COLO829 (cell line): ENCODE measurements at places on chromosomes 5 and 9.

DNA sequence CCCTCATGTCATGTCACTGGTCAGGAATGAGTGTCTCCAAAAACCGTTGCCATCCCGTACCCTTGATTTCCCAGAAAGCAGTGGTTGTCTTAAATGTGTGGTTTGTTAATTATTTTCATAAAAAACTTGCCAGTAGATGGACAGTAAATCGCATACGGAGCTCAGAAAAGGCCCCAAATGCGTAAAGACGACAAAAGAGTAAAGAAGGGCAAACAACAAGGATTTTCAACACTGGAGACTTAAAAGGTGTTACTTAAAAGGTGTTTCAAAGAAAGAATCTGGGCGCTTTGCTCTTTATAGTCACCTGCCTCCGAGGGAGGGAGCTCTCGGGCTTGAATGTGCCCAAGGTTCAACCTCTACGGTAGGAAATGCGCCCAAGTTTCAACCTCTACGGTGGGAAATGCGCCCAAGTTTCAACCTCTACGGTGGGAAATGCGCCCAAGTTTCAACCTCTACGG lies 734 bp downstream of the KIF27 start:
- no peak for DNase-seq

DNA sequence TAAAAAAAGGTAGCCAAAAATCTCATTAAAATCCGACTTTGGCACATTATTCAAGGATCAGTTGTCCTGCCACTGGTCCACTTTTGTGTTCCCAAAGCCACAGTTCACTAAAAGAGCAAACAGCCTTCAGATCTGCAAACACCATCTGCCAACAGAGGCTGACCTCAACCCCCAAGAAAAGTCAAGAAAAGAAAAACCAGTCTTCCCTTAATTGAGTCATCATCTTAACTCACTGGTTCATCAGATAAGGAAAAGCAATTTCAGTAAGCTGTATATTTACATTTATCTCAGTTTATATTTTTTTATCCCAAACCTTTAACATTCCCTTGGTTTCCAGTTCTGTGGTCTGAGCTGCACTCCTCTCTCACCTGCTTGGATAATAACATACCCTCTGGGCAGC lies 21.2 kb downstream of the RASEF start:
- DNase-seq: no peak

DNA sequence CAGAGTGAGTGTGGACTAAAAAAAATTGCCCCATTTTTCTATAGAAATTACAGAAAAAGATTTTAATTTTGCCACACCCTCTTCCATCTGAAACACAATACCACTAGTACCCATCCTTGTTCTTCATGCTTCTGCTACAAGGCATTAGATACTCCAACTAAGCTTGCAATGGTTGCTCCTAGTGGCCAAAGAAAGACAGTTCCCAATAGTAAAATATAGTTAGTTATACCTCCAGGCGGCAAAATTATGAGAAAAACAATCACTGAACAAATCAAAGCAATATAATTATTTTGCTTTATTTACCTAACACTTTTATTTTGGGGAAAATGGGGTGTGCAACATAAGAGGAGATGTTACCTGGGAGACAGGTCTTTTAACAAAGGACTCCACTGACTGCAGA lies 101.2 kb downstream of the RAPGEF6 start:
- no peak for DNase-seq

DNA sequence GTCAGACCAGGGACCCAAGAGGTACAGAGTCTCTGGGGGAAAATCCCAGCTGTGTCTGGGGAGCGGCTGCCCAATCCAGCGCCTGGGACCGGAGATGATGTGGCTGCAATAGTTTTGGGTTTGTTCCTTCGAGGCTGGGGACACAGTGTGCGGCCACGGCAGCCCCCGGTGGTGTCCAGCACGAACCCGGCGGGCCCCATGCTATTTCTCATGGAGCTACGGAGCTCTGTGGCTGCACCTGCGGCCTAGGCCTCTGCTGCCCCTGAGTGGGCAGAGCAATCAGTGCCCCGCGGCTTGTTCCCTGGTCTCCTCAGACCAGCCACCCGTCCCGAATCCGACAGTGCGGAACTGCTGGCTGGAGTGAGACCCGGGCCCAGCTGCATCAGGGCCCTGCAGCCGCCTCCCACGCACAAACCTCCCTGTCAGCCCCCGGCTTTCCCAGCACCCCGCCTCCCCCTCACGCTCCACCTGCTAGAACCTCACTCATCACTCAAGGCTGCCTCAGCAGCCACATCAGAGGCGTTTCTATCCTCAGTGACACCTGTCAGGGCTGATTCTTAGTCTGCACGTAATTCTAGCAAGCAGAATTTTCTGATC lies 29.0 kb downstream of the SARDH start:
- DNase-seq: no peak

- no peak for DNase-seq
Observed at GRCh38 chr5:134851307-134851923, 5.6 kb downstream of the C5orf24 start.

DNA sequence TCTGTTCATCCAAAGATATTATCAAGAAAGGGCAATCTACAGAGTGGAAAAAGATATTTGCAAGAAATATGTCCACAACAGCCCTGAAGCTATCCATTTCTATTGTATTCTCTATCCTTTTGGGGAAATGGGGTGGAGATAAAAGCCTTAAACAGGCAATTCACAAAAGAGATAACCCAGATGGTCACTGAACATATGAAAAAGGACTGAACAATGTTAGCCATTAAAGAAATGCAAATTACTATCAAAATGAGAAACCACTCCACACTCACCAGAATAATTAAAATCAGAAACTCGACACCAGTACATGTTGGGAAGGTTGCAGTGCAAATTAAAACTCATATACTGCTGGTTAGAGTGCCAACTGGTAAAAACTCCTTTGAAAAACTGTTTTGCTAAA lies 955.2 kb upstream of the DMAC1 start:
- no peak for DNase-seq

DNA sequence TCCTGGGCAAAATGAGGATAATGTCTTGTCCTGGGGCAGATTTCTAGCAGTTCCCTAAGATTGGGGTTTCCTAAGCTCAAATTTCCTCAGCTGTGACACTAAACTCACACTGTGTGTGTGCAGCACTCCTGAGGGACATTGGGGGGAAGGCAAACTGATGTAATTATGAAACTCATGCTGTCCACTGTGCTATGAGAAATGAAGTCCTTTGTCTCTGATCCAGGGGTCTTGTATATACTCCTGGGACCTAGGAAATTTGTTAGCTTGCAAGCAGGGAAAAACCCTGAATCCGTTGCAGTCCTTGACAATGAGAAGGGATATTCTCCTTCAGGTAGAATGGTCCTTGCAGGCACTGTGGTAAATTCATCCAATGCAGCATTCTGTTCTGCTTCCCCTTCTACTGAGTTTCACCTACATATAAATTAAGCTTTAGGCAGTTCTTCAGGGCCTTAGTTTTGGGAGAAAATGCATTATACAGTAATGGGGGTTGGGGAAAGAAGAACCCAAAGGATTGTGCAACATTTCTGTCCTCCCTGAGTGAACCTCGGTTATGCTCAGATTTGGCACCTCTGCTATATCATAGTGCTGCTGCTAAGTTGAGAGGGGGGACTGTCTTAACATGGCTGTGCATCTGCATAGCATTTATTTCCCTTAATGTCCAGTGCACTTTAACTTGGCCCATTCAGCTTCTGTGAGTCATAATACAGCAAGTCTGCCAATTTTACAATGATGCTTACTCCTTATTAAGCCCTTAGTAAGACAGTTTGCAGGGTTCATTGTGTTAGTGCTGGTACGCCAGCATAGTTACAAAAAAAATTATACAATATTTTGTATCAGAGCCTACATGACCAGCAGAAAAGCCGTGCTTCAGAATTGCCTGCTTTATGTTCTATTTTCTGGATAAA lies 80.2 kb downstream of the PJA2 start:
- no peak for DNase-seq

DNA sequence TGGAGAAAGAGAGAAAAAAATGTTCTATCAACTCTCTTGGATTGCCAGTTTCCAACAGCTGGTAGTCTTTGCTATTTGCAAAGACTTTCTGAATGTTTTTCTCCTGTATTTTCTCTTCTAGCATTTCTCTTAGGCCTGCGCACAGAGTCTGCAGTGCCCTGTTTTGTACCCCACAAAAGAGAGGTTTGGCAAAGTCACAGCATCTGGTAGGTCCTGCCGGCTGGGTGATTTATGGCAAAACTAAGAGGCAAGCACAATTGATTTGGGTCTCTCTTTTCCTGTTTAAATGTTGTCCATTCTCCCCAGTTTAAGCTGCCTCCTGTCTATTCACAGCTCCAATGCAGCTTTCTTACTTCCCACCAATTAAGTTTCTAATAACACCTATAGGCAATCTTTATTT lies 193.9 kb downstream of the TRPM3 start:
- no peak for DNase-seq

DNA sequence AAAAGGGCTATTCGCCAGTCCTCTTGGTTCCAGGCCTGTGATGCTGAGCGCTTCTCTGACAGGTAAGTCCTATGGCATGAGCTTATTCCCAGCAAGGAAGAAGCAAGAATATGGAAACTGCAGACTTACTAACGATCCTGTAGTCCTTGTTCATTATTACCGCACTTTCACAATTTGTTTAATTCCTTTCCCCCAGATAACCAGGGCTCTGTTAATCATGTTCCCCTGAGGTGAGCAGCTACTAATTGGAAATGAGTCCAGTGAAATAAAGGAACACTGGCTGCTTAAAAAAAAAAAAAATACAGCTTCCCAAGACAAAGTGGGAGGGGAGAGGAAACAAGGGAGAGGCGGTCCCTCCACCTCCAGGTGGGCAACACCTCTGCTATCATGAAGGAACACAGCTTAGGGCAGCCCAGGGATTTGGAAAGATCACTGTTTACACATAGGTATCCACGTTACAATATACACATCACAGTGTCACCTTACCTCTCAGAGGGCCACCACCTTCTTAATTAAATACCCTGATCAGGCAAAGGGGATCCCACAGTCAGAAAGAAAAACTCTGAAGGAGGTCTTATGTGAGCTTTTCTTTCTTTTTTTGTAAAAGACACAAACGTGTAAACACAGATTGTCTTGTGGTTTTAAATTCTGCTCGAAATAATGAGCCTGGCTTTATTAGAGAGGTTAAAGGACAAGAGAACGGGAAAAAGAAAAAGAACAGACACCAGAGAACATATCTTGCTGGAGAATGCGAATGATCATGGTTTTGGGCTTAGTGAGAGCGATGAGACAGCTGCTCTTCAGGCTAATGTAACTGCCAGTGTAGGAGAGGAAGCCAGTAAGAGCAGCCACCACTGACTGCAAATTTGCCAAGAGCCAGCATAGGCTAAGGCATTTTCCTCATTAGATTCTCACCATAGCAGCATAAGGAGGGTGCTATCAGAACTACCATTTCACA lies 258.6 kb downstream of the CRB2 start:
- DNase-seq: no peak

DNA sequence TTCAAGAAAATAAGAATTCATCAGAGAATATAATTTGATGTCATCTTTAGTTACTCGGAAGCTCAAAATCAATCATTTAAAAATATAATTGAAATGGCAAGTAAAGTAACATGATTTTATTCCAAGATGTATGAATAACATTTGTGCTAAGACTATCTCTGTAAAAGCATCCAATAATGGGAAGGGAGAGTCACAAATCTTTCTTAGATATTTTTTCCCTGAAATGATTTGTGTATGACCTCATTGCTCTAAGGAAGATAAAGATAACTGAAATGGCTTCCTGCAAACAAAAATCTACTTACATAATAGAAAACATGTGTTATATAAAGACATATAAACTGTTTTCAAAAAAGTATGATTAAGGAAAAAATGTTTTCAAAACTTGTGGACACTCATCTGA lies 97.4 kb upstream of the FGF10 start:
- DNase-seq: no peak

DNA sequence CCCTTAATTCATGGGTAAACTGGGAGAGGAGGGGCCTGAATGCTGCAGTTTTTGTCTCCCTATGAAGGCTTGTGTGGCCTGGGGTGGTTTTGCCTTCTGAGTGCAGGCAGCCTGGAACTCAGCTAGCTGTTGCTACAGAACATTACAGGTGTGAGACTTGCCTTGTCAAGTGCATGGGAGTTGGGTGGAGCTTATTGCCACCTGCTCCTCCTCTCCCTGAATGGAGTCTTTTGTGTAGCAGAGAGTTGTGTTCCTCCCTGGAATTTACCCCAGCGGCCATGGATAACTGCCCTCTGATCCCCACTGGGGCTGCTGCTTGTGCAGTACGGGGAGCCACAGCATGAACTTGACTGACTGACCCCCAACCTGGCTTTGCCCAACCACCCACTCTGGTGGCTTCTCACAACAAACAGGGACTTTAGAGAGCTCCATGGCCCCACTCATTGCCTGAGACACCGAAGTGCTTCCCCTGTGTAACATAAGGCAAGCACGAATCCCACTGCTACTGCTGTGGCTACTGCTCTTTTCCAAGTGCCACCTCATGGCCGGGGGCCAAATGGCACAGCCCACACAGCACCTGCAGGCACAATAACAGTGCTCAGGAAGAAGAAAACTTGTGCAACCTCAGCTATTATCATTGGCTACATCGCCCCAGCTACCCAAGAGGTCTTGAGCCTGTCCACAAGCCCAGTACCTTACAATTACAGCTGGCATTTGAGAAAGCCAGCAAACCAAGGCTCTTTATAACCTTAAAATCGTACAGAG lies 942.9 kb downstream of the CDH18 start:
- no peak for DNase-seq

- DNase-seq: no peak
Observed at GRCh38 chr5:9545992-9546851, at the start of gene SEMA5A. TSS of gene SEMA5A (minus strand) at chr5:9546075. CDS start at chr5:9379946, 166,129 bp downstream.

DNA sequence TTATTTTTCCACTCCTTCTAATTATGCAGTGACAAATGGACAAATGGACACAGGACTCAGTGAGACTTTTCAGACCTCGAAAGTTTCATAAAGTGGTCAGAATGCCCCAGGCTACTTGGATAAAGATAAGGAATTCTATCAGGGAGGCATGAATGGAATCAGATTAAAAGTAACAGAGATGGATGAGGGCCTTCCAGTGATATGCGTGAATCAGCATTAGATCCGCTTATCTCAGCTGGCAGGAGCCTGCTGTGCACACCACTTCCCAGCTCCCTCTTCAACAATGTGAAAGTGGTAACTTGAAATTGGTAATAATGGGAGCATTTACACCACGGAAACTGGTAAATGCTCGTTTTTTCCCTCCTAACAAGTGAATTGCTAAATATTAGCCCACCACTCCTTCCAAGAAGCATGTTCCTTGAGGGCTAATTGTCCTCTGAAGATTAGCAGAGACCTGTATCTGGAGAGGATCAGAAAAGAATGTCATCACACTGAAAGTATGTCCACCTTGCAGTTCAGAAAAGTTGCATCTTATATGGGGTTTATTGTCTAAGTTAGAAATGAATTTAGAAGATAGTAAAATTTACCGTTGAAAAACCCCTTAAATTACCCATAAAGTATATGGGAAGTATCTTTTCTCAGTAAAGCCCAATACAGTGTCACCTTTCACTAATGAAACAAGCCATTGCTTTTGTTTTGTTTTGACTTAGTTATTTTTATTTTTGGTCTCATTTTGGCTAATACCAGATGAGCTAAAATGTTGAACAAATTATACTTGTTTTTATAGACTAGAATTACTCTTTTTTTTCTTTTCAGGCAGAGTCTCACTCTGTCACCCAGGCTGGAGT lies 125.3 kb downstream of the DPYSL3 start:
- no peak for DNase-seq

- DNase-seq: no peak
Observed at GRCh38 chr9:108683245-108683644, 172.5 kb downstream of the ACTL7B start.
